ENCODE measurements at places on chromosomes 2 and 18.

DNA sequence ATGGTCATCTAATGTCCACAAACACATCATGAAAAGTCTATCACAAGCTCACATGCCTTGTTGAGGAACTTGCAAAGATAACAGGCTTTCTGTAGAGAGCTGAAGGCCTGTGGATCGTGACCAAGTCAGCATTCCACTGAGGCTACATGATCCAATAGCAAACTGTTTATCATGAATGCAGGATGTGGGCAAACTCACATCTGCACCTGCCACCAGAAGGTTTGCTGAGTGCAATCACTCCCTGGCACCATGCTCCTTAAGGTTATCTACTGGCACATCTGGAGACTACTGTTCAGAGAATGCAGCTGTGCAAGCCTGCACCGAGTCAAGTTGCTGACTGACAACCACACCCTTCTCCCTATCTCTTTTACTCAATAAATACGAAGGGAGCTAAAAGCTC is 67.3 kb upstream of the ACAA2 start:
- no peak for DNase-seq

DNA sequence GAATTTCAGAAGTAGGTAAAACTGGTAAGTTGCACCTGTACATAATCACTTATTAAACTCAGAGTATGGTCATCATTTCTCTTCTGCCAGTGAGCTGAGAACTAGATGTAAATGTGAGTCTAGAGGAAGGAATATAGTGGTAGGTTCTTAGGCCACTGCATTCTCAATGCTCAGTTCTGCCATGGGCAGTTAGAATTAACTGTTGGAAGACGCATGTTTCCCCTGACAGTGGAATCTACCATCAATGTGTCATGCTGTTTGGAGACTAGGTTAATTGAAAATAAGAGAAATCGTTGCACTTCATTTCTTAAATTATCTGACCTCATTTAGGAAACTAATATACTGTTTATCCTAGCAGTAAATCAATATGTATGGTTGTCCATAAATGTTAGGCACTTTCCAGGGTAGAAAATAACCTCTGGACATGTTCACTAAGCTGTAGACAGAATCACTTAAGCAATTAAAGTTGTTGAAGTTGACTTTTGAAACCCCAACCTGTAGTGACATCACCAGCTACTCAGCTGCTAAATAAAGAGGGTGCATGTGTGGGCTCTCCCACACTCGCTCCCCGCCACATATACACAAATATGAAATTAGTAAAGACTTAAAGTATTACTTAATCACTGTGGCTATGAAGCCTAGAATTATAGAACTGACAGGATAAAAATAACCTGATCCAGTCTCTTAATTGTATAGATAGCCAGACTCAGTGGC is 91.5 kb upstream of the NOSTRIN start:
- no peak for DNase-seq

GRCh38 chr2:236169741-236170589 is 1.8 kb upstream of the GBX2 start:
- DNase-seq, result no peak

- DNase-seq, result no peak
Observed at GRCh38 chr18:38297910-38298309, 732.3 kb upstream of the CELF4 start.

GRCh38 chr2:121519732-121520640 is 10.7 kb upstream of the RNU4ATAC start:
- DNase-seq, result no peak

DNA sequence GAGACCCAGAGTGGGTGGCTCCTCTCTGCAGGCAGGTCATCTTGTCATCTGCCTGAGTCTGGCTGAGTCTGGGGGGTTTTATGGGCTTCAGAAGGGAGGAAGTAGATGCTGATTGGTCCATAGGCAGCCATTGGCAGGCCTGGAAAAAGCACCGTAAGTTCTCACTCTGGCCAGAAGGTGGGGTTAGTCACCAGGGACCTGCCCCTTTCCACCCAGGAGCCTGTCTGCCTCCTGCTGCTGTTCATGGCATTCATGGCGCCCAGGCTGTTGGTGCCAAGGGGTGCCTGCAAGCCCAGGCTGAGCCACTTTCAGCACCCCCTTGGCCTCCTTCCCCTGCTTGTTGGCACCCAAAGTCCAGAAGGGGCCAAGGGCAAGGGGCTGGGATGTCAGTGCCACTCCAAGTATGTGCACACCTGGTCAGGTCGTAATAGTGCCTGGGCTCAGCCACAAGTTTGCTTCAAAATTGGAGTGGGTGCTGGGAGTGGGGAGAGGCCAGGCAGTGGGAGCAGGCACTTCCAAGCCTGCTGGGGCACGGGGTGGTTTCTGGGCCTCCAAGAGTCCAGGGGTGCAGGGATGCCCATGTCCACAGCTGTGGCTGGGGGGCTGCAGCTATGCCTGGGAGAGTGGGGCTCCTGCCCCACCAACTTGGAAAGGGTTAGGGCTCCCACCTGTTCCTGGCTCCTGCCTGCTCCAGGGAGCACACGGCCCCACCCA is 178.1 kb downstream of the FAM210A start:
- no peak for DNase-seq

GRCh38 chr2:100237163-100237562 is 85.1 kb downstream of the LONRF2 start:
- no peak for DNase-seq

DNA sequence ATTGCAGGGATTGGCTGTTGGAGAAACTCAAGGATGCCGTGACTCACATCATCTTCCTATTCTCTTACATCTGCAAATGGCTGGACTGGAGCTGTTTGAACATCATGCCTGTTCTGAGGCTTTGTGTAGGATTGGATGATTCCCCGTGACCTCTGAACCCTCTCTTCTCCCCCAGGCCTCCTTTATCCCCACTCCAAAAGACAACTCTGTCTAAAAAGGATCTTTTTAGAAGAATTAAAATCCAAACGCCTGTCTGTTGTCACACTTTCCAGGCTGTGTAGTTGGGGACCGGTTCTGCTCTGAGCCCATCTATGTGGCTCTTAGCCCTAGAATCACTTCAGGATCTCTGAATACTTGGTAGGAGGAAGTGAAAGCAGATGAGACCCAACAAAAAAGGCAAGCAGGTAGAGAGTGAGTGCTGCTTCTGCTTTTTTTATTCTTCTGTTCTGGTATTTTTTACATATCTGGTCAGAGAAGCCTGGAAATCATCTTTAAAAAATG is 565 bp downstream of the SP140 start:
- DNase-seq, result no peak

DNA sequence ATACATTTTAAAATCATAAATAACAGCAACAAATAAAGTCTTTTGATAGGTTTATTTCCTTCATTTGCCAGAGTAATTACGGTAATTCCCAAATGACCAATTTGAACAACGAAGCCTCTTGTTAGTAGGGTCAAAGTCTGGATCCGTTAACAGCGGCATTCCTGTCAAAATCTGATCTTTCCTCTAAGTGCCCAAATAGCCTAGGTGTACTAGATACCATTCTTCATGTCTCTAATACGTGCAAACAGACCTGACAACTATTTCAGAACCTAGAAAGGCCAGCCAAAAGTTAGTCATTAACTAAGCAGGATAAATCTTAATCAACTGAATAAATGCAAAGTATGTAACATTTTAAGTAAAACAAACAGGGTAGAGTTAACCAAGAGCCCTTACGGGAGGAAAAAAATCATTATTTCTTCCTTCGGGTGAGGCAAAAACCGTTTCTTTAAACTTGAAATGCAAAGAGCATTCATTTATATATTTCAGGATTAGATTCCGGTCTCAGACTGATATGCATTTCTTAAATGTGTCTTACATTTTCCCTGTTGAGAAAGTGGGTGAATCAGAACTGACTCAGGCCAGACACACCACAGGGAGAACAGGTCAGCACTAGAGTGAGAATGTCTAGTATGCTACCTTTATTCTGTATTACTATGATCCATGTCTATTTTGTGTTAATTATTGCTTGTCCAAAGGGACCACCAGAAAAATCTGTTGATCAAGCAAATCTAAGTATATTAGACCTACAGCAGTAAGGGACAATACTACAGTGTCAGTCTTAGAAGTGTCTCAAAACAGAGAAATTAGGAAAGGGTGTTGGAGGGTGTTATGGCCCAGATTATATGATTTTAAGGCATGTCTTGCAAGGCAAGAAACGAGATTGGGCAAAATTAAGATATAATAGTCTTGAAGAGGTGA is 141.5 kb upstream of the NDUFV2 start:
- DNase-seq, result no peak

- DNase-seq, result no peak
Observed at GRCh38 chr18:2146092-2146491, 425.2 kb downstream of the METTL4 start.

DNA sequence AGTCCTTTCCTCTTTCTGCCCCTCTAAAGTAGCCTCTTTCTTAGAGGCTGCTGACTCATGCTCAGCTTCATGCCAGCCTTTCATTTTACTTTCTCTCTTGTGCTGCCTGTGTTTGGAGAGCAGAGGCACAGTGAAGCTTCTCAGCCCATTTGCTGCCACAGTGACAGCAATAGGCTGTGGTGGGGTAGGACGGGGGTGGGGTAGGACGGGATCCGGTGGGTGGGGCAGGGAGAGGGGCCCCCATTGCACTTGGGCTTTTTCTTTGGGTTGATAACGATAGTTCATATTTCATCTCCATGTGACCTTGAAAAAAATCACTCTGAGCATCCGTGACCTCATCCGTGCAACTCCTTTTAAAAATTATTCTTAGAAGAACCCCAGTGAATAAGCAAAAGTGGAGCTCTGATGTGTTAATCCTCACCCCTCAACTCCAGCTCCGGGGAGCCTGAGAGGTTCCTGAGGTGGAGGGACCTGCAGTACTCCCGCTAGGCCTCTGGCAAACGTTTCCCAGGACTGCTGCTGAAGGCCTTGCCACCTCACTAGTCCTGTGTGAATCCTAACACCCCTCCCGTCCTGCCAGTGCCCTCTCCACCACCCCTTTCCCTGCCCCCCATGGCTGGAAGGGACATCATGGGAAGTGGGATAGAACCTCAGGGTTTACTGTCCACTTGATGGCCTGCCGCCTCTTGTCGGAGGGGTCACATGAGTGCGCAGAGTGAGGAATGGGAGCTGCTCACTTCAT is 70.8 kb downstream of the INPP4A start:
- DNase-seq, result no peak

GRCh38 chr2:206700156-206700555 is 18.0 kb downstream of the DYTN start:
- DNase-seq, result no peak

DNA sequence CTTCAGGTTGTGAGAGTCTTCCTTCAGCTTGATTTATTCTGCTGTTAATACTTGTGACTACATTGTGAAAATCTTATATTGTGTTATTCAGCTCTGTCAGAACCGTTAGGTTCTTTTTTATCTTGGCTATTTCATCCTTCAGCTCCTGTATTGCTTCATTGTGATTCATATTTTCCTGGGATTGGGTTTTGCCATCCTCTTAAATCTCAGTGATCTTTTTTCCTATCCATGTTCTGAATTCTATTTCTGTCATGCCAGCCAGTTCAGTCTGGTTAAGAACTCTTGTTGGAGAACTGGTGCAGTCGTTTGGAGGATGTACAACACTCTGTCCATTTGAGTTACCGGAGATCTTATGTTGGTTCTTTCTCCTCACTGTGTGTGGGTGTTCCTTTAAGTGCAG is 19.1 kb downstream of the MSTN start:
- DNase-seq, result no peak

DNA sequence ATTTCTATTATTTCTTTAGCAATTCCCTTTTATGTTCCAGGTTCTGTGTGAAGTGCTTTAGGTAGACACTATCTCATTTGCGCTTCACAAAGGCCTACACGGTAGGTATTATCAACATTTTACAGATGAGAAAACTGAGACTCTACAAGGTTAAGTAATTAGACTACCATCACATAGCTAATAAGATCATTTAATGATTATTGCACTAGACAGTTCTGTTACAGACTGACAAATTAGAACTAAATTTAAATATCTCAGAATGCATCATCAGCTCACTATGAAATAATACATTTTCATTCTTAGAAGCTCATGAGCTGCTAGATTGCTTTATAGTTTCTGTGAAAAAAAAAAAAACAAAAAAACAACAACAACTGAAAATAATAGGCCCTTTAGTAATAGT is 37.9 kb downstream of the DARS1 start:
- DNase-seq, result no peak

- DNase-seq, result no peak
Observed at GRCh38 chr18:1075322-1075721, 170.7 kb downstream of the ADCYAP1 start.

DNA sequence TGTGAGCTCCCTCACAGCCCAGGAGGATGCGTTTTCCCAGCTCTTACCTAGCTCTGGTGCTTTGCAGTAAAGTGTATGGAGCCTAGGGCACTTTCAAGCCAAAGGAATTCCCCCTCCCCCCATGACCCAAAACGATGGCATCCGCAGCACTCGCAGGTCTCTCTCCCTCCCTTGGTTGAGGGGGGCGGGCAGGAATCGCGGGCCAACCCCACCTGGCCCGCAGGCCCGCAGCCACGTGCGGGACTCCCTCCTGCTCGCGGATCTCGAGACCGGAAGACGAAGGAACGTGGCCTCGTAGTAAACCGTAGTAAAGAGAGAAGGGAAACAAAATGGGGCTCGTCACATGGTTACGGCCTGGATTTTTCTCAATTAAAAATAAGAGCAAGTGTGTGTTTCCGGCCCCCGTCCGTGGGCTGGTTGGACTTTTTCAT is 8.5 kb downstream of the IRS1 start:
- peak; percentile 27 for DNase-seq

DNA sequence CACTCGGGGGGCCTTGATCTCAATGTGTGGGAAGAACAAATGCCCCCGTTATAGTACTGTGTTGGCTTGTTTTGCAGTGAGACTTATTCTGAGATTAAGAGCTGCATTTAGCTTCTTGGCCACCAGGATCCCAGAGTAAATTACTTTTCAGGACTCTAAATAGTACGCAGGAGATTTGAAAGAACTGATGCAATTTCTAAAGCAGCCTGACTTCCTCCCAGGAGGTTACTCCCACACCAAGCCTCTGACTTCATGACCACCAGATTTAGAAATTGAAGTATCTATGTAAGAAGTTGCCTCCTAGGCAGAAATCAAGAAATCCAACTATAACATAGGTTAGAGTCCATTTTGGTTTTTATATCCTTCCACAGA is 67.0 kb downstream of the FEZ2 start:
- no peak for DNase-seq

DNA sequence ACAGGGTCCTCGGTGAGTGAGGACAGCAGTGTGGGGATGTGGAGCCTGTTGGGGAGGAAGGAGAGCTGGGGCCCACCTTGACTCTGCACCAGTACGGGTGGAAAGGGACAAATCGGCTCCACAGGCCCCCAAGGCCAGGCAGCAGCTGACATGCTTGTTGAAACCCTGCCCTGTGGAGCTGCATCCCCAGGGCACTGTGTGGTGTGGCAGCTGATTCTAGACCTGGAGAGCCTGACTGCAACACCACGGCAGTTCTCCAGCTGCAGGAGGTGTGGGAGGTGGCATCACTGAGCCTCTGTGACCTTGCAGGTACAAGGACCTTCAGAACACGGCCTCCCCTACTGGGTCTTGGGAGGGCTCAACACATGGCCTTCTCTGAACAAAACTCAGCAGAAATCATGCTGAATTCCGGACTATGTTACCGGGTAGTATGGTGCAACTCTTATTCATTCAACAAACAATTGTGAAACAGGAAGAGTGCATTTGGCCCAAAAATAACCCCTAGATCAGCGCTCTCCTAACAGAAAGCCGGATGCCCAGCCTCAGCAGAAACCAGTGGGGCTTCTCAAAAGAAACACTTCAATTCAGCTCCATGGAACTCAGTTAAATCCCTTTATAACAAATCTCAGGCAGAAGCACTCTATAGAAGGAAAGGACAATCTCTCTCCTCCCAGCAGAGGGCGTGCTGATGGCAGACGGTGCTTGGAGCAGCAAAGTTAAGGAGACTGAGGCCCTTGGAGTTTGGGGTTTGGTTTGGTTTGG is 104.4 kb upstream of the SALL3 start:
- no peak for DNase-seq

Measured in HS-27A (cell line).